Hypothalamus (tissue), 51 donors: ENCODE measurements at places on chromosomes 5 and 9.

DNA sequence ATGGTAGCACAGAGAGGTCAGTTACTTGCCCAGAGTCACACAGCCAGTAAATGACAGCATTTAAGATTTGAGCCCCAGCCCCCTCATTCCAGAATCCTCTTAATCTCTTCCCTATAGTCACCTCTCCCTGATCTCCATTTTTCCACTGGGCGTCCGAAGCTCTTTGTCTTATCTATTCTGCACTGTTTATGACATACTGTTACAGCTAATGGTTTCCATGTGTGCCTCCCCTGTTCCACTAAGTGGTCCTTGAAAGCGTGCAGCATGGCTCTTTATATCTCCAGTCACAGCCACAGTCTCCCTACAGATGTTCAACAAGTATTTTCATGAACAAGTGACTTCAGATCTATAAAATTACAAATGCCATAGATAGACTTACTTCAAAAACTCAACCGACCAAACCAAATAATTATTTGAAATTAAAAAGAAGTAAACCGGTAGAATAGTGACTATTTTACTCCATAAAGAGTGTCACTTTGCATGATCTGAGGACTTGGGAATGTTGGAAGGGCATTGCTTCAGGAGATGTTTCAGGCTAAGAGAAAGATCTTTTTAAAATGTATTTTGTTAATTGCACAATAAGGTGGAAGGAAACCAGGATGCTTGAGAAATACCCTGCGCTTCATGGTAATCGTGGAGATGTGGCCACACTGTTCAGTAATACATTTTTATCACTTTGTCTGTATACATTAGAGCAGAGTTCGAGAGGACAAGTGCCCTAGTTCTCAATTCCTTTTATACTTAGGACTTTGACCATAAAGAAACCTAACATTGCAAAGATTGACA, 237.2 kb downstream of the FBXL7 start:
- DNase-seq = no peak

GRCh38 chr9:93569621-93570174, 6.7 kb upstream of the PHF2 start:
- DNase-seq = no peak

- DNase-seq = no peak
Observed at GRCh38 chr5:159838551-159839222, 77.6 kb upstream of the ADRA1B start.

- DNase-seq = no peak
Observed at GRCh38 chr9:70260606-70261005, 1.8 kb downstream of the SMC5 start.

DNA sequence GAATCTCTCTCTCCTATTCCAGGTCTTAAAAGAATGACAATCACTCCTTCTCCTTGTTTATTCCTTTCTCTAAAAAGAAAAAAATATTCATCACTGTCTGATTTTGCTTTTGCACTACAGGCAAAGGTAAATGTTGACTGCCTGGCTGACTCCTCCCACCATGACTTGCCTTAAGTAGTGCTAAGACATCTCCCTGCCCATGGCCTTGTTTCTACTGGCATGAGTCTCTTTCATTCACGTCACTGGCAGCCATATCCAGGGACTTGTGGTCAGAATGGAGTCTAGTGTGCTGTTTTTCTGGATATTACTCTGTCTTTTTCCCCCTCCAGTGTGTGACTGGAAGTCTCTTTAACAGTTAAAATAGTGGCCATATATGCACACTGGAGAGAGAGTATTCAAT, 522.9 kb upstream of the DAB2 start:
- no peak for DNase-seq

DNA sequence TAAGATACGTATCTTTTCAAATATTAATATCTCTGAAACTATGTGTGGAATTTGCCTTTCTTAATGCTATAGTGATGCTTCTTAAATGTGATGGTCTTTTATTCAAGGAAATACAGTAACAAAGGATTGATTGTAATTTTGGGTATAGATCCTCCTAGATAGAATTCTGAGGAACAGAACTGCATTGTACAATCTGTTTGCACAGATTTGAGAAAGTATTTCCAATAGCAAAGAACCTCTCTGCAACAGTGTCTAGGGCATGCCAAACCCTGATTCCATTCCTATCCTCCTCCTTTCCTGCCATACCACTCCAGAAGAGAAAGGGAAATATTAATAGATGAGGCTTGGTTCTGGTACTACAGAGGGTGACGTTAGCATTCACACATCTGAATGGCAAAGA, 10.4 kb downstream of the SMIM15 start:
- DNase-seq = no peak

DNA sequence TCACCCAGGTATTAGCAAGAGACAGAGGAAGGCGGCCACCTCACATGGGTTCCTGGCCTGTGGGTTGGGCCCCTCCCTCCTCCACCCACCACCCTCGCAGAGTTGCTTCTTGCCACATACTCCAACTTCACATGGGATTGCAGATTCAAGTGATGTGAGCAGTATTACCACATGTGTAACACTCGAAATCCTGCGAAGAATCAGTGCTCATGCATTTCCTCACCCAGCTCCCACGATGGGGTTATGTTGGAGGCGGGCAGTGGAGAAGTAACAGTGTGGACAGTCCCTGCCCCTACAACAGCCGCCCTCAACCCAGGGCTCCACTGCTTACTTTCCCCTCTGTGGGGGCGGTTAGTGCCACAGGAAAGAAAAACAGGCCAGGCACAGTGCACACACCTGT, 3.9 kb upstream of the FBP1 start:
- DNase-seq = no peak

- DNase-seq = no peak
Observed at GRCh38 chr9:76342201-76342600, 52.0 kb downstream of the RFK start.

GRCh38 chr5:14611737-14612136, 30.1 kb downstream of the OTULINL start:
- no peak for DNase-seq

DNA sequence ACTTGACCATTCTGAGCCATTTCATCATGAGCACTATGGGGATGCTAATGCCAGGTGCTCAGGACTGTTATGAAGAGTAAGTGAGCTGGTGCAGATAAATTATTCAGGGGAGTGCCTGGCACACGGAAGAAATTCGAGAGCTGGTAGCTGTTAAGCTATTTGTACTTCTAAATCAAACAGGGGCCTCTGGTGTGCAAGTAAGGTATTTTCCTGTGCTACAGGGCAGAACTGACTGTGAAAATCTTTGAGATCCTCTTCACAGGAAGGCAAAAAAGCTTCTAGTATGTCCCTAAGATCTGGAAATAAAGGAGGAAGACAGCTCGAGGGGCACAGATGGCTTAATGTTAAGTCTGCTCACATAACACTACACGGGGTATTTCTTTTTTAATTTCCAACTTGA, 106.3 kb upstream of the SPOCK1 start:
- no peak for DNase-seq

- DNase-seq = no peak
Observed at GRCh38 chr5:77305956-77306355, 95.5 kb downstream of the PDE8B start.

DNA sequence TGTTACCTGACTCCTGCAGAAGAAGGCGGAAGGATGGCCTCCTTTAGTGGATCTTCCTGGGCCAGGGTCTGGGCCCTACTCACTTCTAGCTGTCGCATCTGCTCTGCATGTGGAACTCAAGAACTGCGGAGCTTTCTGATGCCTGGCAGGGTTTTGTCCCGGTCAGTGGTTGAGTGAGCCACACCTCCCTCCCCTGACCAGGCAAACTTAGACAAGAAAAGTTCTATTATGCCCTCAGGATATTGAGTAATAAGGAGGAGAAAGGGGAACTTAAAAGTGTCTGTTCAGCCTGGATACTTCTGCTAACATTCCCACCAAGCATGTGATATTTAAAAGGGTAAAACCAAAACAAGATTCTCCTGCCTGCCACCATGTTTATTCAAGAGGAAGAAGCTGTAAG, at the start of gene FYB1:
Gene FYB1 (minus strand): TSS at position 127 of the 400 bp plus-strand sequence. CDS start 16,603 bp downstream, outside the sequence.
- peak; percentile 8 for DNase-seq

GRCh38 chr5:16128944-16129343, 50.6 kb downstream of the MARCHF11 start:
- no peak for DNase-seq

DNA sequence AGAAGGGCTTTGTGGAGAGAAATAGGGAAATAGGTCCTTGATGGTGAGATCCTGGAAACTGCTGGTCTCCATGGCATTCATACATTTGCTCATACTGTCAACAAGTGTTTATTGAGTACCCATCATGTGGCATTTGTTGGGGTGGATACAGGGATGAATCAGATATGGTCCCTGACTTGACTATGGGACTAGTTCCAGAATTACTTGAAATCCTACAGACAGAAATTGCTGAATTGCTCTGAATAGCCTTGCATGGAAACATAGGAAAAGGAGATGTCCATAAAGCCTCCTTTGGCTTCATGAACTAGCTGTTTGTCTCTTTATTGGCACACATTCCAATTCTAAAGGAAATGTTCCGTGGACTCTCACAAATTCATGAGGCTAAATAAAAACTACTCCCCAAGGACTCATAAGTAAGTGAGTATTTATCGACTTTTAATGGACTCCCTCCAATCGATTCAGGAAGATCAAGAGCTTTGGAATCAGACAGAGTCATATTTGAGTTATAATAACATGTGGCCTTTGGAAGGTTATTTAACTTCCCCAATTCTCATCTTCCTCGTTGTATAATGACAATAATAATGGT, 122.4 kb upstream of the C6 start:
- DNase-seq = no peak

DNA sequence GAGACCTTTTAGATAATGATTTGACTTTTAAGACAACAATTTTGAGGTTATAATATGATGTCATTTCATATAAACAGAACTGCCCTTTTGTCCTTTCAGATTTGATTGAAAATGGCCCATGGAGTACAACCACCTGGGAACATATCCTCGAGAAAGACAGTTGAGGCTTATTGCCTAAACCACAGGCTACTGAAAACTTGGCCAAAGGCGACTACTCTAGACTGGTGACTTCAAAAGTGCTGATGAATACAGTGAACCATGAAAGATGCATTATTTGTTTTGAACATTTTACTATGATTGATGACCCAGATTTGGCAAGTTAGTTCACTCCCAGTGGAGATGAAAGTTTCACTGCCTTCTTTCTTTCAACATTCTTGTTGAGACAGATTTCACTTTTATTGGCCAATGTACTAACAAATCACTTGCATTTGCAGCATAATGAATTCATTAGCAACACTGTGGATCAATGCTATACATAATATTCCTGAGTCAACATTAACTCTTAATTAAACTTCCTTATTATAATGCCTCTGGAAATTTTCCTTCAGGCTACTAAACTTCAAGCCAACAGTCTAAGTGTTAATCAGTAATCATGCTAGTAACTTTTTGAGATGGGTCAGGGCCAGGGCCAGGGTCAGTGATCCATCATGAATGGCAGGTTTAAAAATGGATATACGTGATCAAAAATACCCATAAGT, 480.3 kb downstream of the RAB3C start:
- no peak for DNase-seq

GRCh38 chr5:32082701-32083100, 91.4 kb downstream of the GOLPH3 start:
- no peak for DNase-seq

DNA sequence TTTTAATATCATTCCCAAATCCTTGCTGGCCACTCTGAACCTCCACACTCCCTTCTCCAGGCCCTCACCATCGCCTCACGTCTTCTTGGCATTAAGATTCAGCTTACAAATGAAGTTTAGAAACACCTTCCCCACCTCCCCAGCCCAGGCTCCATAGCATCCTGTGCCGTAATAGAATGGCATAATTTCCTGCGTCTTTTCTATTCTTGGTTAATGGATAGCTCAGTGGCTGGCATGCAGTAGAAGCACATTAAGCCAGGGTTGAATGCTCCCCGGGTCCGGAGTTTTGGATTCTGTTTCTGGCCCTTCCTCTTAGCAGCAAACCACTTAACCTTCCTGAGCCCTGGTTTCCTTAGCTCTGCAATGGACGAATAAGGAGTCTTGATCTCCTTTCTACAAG, 13.8 kb downstream of the WWC1 start:
- no peak for DNase-seq

DNA sequence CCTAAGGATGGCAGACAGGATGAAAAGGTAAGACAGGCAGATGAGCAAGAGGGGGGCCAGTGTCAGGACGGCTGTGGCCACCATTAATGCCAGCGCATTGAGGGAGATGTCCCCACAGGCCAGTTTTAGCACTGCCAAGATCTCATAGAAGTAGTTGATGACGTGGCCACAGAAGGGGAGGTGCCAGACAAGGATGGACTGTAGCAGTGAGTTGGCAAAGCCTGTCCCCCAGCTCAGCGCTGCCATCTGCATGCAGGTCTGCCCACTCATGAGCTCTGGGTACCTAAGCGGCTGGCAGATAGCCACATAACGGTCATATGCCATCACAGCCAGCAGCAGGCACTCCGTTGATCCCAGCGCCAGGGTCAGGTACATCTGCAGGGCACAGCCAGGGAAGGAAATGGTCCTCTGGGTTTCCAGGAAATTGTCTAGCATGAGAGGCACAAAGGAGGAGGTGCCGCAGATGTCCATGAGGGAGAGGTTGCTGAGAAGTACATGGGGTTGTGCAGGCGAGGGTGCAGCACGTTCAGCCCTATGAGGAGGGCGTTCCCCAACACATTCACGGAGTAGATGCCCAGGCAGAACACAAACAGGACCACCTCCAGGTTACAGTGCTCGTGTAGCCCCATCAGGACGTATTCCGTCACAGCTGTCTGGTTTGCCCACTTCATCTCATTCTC, 10.8 kb downstream of the OR13J1 start:
- DNase-seq = no peak

DNA sequence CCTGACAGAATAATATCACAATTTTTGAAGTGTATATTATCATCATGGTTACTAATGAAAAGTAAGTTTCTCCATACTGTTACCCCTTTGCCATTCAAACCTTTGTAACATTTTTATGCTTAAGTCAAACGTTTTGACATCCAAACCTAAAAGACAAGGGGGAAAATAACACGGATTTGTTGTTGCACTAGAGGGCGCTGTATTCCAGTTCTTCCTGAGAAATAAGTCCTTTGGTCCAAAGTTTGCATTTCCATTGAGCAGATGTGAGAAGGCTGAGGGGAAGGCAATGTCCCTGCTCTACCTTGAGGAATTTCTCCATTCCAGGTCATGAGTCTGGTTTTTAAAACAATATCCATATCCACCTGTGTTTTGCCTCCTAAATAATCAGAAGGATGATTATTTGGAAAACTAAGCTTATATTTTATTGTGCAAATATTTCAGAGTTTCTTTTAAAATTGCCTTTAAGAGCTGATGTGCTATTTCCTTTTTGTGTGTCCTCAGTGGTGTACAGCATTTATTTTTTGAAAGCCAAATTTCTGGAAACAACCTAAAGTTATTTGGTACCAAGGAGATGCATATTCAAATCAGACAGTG, 9.7 kb downstream of the LECT2 start:
- no peak for DNase-seq
